ENCODE measurements at places on chromosomes 2 and 18.

DNA sequence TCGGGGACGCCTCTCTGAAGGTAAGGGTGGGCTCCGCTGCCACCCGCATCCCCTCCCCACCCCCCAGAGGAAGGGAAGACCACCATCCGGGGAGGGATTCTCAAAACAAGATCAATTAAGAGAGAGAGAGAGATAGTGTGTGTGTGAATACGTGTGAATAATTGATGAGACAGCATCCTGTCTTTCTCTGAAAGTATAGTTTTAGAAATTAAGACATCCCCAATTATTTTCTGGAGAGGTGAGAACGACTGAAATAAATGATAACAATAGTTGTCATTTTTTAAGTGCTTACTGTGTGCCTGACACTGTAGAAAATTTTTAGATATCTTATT, 751 bp downstream of the IL18R1 start:
- no peak for DNase-seq

- no peak for DNase-seq
Observed at GRCh38 chr2:1621501-1621900, 122.8 kb downstream of the PXDN start.

- DNase-seq: no peak
Observed at GRCh38 chr2:142745691-142746090, 131.8 kb upstream of the KYNU start.

DNA sequence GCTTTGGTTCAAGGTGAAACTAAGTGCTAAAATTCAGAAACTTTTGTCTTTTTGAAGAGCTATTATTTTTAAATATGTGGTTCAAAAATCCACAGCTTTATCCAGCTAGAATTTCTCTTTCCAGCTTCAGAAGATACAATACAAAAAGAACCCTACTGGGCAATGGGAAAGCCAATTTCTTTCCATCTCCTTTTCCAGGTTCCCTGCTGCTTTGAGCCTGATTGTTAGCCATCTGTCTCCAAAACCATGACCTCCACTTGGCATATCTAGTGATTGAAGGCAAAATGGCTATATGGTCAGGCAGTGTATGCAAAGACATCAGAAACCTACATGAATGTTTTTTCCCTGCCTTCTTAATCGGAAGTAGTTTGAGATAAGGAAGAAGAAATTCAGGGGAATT, 134.1 kb downstream of the KCNH7 start:
- no peak for DNase-seq

GRCh38 chr2:221524158-221524557, 47.9 kb downstream of the EPHA4 start:
- no peak for DNase-seq

DNA sequence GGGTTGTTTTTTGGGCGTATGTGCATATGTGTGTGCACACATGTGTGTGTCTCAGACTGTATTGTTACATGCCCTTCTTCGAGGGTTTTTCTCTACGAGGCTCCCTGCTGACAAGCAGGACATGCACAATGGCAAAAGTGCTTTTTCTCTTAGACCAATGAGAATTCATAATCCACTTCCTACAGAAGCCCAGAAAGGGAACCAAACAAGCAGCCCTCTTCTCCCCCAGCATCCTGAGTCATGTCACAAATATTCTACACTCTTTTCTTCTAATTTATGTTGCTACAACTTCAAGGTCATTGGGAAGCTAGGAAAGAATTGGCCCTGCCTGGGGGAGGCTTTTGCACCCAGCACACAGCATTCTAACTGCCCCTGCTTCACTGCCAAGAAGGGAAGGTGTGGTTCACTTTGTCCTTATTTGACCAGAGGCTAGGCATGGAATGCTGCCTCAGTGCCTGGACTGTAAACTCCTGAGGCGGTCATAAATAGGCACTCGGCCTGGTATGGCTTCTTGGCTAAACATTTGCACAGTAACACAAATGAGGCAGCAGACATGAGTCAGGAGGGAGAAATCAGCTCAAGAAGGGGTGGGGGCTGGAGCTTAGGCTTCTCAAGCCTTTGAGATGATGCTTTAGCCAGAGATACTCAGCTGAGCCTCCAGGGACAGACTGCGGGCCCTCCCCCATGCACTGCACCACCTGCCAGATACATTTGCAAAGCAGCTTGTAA, 92.7 kb upstream of the KLF7 start:
- DNase-seq: peak; percentile 80

DNA sequence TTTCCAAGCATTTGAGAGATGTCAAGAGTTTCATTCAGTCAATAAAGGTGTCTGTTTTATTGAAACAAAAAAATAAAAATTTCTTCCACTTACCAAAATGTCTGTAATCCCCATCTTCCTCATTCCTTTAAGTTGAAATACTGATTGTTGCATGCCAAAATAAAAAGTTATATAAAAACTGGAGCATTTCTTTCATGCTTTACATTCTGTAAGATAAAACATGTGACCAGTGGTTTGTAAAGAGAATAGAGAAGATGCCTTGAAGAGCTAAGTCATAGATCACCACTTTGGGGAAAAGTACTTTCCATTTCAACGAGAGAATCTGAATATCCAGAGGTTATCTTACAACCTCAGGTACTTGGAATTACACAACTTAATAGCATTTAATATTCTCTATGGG, 35.9 kb upstream of the MYO1B start:
- DNase-seq: no peak

DNA sequence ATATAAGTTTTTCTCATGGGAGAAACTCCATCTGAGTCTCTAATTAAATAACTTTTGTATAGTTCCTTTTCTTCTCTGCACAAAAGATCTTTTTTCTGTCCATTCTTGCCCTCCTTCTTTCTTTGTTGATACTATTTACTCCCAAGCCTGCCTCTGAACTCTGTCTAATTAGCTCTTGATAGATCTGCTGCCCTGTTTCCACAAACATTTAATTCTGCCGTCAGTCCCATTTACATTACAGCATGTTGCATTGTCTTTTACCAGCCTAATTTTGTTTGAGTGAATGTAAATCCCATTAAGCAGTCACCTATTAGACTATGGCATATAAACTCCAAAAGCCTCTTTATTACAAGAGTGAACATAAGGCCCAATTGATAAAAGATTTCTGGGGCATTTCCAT, 254.4 kb downstream of the ERBB4 start:
- DNase-seq: no peak

DNA sequence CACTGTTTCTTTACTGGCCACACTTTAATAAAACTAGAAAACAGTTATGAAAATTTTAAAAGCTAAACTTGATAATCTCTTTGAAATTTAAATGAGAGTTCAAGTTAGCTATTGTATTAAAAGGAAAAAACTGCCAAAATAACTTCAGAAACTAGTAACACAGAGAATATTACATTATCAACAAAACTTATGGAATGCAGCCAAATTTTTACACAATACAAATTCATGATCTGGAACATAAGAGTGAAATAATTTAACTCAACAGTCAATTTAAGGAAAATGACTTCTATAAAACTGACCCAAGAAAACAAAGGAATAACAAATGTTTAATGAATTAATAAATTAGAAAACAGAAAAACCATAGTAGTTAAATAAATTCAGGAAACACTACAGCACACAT, 65.0 kb downstream of the TCF4 start:
- DNase-seq: no peak

DNA sequence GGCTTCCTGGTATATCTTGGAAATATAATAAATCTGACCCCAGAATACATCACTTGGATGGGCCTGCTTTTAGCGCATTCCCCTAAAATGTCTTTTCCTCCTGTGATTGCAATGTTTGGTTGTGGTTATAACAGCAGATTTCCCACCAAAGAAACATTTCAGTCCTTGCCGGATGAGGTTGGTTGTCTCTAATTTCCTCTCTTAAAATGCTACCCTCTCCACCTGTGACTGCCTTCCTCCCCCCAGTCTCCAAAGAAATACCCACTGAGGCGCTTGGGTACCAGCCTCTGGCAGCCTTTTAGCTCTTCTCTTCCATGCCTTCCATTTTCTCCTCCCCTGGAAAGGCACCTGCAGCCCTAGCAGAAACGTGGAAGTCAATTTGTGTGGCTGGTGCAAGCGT, 102.1 kb upstream of the SIX3 start:
- no peak for DNase-seq

DNA sequence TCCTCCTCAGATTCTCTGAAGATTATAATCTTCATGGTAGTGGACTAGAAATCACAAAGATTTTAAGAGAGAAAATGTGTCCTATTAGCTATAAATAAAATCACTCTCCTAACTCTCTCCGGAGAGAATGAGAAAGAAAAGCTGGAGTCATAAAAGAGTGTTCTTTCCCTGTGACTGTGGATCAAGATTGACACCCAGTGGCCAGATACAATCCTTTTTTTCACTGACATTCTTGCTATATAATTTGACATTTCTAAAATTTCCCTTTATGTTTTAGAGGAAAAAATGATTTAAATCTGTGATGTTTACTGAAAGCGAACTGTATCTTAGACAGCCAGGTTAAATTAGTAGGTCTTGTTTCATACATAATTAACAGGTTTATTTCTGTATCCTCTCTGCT, 35.4 kb upstream of the LRP2 start:
- DNase-seq: peak; percentile 24

GRCh38 chr2:69102041-69102593, 89.1 kb downstream of the ANTXR1 start:
- DNase-seq: no peak

DNA sequence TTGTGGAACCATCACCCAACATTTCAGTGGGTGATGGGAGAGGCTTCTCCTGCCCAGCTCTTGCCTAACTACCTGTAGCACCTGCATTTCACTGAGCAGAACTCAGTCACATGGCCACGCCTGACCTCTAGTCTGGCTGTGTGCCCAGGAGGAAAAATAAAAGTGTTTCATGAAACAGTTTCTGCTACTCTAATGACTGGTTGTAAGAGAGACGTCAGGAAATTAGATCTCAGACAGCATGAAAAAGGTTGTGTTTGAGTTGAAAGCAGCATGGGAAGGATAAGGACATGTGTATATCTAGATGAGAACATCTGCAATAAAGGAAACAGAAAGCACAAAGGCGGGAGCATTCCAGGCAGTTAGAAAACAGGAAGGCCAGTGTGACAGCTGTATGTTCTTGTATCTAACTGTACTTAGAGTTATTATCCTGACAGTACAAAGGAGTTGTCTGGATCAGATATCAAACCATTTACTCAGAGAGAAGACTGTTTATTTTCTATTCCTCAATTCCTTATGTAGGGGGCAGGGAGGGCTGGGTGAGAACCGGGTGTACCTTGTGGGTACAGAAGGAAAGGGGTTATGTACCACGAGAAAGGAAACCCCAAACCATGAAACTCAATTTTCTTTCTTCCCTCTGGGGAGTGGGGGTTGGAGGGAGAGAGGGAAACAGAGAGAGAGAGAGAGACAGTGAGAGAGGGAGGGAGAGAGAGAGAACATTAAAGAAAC, 307.4 kb upstream of the VWC2L start:
- DNase-seq: peak; percentile 8

DNA sequence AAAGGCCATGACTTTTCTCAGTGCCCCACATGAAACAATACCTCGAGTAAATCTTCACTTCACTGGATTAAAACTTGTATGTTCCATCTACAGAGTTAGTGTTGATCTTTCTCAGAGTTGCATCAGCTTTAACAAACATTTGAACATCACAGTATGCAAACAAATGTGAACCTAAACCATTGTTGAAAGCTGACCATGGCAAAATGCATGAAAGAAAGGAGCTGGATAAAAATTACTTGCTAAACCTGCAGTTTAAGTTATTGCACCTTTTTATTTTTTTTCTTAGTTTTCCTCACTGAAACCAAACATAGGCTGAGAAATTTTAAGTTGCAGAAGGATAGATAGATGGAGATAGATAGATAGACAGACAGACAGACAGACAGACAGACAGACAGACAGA, 107.2 kb upstream of the UGP2 start:
- no peak for DNase-seq

DNA sequence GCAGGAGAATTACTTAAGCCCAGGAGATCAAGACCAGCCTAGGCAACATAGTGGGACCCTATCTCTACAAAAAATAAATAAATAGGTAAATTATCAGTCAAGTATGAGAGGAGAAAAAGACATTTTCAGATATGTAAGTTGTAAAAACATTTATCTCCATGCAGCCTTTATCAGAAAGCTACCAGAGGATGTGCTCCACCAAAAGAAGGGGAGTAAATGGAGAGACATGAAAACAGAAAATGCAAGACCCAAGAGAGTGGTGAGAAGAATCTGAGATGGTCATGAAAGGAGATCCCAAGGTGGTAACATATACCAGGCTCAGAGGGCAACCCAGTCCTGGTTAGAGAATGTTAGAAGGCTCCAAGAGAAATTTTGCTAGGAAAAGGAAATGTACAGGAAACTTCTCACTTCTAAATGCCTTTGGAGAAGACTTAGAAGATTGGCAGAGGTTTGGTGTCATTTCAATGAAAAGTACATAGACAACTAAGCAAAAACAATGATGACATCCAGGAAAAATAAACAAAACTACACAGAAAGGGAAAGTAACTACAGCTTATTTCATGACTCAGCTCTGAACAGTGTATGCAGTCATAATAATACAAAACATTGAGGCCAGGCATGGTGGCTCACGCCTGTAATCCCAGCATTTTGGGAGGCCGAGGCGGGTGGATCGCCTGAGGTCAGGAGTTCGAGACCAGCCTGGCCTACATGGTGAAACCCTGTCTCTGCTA, 19.5 kb downstream of the CIB4 start:
- DNase-seq: no peak

DNA sequence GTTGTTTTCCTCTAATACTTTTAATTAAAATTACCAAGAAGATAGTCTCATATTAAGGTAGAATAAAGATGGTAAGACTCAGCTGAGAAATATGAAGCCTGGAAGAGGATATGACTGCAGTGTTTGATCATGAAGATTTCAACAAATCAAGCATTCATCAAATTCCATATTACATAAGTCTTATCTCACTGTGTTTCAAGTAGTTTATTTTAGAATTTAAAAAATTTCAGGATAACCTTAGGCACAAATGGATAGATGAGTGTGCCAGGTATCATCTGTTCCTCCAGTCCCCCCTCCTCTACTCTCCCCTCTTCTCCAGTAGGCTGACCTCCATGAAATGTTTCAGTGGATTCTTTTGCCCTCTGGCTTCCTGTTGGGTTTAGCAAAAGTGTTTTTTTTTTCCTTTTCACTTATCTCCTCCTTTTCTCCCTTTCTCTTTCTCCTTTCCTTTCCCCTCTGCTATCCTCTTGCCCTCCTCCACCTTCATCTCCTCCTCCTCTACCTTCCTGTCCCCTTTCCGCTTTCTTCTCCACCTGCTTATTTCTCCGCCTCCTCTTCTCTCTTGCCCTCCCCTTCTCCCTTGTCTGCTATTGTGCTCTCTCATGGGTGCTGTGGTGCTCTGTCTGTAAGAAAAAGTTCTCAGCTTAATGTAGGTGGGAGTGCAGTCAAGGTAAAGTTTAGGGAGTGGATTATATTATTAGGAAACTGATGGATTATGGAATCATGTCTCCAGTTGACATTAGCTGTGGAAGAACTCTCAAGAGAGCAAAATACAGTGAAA, 72.8 kb downstream of the ABI2 start:
- DNase-seq: no peak

GRCh38 chr2:150903461-150903860, 358.2 kb downstream of the RBM43 start:
- DNase-seq: no peak

DNA sequence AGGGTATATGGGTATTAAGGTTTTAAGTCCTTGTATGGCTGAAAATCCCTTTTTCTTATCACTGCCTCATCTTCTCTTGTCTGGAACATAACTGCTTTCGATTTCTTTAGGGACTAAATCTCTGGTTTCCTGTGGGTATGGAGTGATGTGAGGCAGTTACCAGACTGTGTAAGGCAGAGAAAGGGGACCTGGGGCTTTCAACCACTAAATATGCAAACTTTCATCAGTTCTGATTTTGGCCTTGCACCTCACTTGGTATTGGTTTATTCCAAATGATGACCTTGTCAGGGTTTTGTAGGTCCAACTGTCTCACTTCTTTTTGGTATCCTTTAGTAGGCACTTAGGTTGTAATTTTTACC, 9.3 kb downstream of the MAP4K4 start:
- peak; percentile 19 for DNase-seq

- DNase-seq: peak; percentile 5
Observed at GRCh38 chr2:71727562-71727961, 274.2 kb downstream of the DYSF start.
